AG09319 (cell line): ENCODE measurements at places on chromosomes 2 and 18.

DNA sequence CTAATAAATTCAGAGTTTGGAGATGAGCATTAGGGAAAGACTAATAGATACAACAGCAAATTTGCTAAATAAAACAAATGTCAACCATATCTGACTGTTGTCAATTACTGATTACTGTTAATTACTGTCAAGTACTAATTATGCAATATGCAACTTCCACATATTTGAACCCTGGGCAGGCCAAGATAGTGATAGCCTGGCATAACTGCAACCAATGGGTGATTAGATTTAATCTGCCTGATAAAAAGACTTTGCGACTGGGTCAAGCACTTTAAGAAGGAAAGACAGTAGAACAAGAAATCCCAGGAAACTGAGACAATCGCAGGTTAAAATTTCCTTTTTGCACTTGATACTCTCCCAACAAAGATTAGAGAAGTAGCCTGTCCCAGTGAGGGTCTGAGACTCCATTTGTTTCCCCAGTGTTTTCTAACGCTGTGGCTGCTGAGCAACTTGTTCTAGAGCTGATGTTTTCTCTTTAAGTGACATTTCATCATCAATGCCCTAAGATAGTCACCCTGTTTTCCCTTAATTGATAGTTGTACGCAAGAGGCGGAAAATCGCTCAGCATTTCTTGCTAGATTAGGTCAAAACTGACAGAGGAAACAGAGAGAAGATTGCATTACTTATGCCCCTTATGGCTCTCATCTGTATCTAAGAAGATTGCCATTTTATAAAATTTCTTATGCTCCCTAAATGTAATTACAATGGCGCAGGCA, 17.8 kb downstream of the ARHGAP15 start:
- DNase-seq: no peak

DNA sequence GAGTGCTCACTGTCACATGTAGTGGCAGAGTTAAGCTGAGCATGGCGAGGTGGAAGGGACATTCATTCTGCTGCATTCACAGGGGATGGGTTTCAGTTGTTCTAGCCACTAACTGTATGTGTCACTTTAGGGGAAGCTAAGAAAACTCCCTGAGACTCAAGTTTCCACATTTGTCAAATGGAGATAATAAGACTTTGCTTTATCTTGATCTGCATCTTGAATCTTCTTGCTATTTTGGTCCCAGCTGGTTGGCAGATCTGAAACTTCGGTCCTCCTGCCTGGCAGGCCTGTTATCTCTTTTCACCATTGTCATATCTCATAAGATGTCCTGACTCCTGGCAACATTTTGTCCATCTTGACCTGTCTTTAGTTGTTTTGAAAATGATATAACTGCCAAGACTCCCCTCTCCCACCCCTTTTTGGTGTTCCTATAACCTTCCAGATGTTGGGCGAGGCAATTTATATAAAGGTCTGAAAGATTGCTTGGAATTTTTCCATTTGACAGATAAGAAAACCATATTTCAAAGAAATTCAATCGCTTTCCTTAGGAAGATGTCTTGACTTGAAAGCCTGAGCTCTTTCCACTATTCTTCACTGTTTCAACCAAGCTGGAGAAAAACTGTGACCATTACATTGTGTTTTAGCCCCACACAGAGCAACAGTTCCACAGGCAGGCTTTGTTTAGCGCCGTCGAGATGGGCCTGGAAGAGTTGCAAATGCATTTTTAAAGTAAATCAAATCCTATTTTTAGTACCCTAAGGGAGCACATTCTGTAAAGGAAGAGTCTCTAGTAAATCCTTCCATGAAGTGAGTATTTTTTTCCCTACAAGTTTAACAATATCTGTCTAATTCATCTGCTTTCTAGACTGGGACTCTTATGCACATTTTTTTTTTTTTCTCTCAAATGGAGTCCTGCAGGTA, 33.4 kb downstream of the MYCN start:
- no peak for DNase-seq

DNA sequence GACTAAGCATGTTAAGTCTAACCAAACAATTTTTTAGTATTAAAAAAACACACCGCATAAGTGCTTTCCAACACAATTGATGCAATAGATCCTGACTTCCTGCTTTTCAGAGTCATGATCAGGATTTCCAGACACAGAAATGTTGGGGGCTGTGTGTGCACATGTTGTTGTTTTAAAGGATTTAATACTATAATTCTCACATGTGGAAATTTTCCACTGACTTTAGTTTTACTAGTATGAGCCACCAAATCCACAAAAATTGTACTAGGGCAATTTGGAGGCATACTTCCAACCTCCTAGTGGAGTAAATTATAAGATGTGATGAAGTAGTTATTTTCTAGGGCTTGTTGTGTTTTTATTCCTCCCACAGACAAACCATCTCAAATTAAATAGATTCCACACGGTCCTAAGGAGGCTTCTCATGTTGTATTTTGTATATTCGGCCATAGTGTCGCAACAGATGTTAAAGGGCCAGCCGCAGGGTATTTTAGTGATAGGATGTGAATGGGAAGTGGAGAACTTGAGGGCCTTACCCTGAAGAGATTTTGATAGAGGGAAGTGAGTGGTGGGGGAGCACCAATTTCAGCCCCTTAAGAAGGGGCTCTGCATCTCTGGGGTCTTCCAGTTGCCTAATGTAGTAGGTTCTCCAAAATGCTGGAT, 108.9 kb upstream of the KLF7 start:
- no peak for DNase-seq

GRCh38 chr2:216142540-216142939, 33.4 kb downstream of the XRCC5 start:
- peak; percentile 24 for DNase-seq
